ENCODE measurements at places on chromosomes 5 and 9. TPM values are rescaled to one million over a fixed set of nuclear protein-coding genes. Genes with fewer than 3 reads are reported as not detected.
A peak's percentile ranks its signal among the peaks of the same experiment; 100 is the strongest.

DNA sequence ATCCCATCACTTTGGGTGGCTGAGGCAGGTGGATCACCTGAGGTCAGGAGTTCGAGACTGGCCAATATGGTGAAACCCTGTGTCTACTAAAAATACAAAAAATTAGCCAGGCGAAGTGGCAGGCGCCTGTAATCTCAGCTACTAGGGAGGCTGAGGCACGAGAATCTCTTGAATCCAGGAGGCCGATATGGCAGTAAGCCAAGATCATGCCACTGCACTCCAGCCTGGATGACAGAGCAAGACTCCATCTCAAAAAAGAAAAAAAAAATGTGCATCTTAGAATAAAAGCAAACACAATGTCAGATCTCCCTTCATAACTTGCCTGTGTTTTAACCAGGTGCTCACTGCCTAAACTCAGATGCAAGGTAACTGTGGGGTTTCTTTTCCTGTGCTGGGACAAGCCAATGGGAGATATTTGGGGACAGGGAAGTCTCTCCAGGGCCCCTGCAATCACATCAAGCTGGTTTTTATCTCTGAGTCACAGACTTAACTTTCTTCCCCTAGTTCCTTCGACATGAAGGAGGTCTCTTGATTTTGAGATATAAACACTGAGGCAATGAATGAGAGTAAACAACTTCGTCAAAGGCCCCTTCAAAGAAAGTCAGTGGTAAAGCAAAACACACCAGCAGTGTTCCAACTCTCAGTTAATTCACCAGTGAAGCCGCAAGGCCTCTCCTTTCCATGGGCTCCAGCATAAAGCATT, 99.1 kb downstream of the SNX18 start:
- no peak for DNase-seq

GRCh38 chr5:119913425-119913824, 284.1 kb downstream of the FAM170A start:
- DNase-seq = no peak

DNA sequence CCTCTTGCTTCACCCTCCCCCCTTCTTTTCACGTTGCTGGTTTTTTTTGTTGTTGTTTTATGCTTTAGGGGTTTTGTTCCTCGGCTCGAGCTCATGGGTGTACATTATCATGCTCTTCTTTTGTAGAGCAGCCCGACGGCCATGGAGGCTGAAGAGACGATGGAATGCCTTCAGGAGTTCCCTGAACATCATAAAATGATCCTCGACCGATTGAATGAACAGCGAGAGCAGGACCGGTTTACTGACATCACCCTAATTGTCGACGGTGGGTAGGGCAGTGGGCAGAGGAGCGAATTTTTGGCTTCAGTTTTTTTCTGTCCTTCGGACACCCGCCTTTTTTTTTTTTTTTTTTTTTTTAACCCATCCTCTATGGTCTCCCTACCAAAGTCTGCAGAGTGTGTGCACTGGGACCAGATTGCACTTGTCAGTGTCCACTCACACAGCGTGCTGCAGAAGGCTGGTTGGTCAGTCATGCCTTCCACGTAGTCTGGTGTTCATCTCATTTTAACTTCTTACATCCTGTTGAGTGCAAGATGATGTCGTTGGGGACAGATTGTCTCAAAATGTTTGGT, 1.3 kb downstream of the ZNF131 start:
- DNase-seq = peak; percentile 60

GRCh38 chr9:32401488-32401887, 17.0 kb downstream of the ACO1 start:
- DNase-seq = no peak

- DNase-seq = peak; percentile 60
Observed at GRCh38 chr5:67809589-67809988, 406.0 kb upstream of the PIK3R1 start.

DNA sequence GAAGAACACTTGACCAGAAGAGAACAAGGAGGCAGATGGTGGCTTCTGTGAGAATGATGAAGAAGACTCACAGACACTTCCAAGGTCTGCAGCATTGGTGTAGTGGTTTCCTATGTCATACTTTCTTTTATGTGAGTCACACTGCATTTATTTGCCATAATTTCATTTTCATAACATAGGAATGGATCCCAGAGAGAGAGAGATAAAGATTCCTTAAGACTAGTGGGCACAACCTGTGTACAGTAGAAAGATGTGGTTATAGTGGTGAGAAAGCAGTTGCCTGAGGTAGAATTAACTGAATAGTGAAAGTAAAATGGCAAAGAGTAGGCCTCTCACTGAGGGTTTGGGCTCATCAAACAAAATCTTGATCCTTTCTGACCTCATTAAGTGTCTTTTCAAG, 7.6 kb upstream of the CCDC152 start:
- DNase-seq = no peak

- DNase-seq = peak; percentile 78
Observed at GRCh38 chr5:78647838-78648358, 674 bp downstream of the LHFPL2 start.

- DNase-seq = peak; percentile 11
Observed at GRCh38 chr9:71490810-71491209, 277.5 kb downstream of the CEMIP2 start.

Gene DDX4
- not detected for total RNA-seq

Gene PFN3
- total RNA-seq = not detected

Gene KIAA1191
- 76.7 TPM for total RNA-seq

Gene SNX24
- total RNA-seq = 39.4 TPM

Gene BHMT
- total RNA-seq = 0.46 TPM
